Activated B cell treated with CpG ODN at 0.5 μM for 24 hours (primary cell): ENCODE measurements at places on chromosomes 5 and 9. TPM values are rescaled to one million over a fixed set of nuclear protein-coding genes. Genes with fewer than 3 reads are reported as not detected.

GRCh38 chr9:88789785-88790184 lies 201.5 kb upstream of the S1PR3 start:
- no peaks in the 10 kb centered on the region for H3K4me1 ChIP-seq
- DNase-seq, result no peak
- no peak overlapping the region for H3K4me3 ChIP-seq
- peaks cover 3% of the 10 kb centered on the region for H3K27me3 ChIP-seq

- no peaks in the 10 kb centered on the region for H3K36me3 ChIP-seq
- DNase-seq, result no peak
- H3K27me3 ChIP-seq, result peaks cover 2% of the 10 kb centered on the region
- H3K4me3 ChIP-seq, result no peak overlapping the region
- H3K27ac ChIP-seq, result no peak overlapping the region
These were observed 12.1 kb downstream of the KCNMB1 start for GRCh38 chr5:170377027-170377426.

- H3K27me3 ChIP-seq, result peaks cover 4% of the 10 kb centered on the region
- no peak overlapping the region for H3K4me3 ChIP-seq
- no peak overlapping the region for H3K27ac ChIP-seq
- H3K36me3 ChIP-seq, result no peaks in the 10 kb centered on the region
- H3K4me1 ChIP-seq, result no peaks in the 10 kb centered on the region
- DNase-seq, result no peak
These were observed 24.1 kb upstream of the FST start for GRCh38 chr5:53456366-53456765.

- H3K27ac ChIP-seq, result no peak overlapping the region
- H3K36me3 ChIP-seq, result no peaks in the 10 kb centered on the region
- no peak overlapping the region for H3K4me3 ChIP-seq
- no peaks in the 10 kb centered on the region for H3K27me3 ChIP-seq
- no peaks in the 10 kb centered on the region for H3K4me1 ChIP-seq
- DNase-seq, result no peak
These were observed 35.6 kb downstream of the RASEF start for GRCh38 chr9:83027153-83027891.

Gene SPATA31D4
- total RNA-seq, result not detected in 2 replicates

Gene TLX3
- not detected in 2 replicates for total RNA-seq

Gene KLHL3
- total RNA-seq, result 5.3 and 5.9 TPM in 2 replicates

GRCh38 chr9:107155244-107155817 lies 127.7 kb upstream of the RAD23B start:
- no peak overlapping the region for H3K27ac ChIP-seq
- no peaks in the 10 kb centered on the region for H3K4me1 ChIP-seq
- peaks cover 16% of the 10 kb centered on the region for H3K27me3 ChIP-seq
- H3K36me3 ChIP-seq, result no peaks in the 10 kb centered on the region

Gene GAS1
- total RNA-seq, result not detected in 2 replicates

DNA sequence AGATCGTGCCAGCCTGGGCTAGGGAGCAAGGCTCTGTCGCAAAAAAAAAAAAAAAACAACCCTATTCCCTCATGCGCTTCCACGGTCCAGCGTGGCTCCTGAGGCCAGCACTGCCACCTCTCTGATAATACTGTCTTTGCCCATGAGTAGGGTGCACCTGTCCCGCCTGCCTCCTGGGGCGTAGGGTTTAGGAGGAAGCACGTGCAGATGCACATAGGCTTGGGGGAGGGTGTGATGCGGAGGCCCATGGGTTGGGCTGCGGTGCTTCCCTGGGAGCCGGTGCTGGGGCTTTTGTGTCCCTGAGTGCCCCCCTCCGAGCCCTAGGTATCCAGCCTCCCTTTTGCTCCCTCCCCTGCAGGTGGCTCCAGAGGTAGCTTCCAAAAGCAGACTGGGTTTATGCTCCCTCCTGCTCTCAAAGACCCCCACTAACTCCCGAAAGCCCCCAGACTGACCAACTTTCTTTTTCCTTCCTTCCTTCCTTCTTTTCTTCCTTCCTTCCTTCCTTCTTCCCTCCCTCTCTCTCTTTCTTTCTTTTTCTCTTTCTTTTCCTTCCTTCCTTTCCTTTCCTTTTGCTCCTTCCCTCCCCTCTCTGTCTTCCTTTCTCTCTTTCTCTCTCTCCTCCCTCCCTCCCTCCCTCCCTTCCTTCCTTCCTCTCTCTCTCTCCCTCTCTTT lies 12.8 kb downstream of the FGFR4 start:
- peaks cover 10% of the 10 kb centered on the region for H3K27me3 ChIP-seq
- H3K27ac ChIP-seq, result no peak overlapping the region
- H3K4me3 ChIP-seq, result no peak overlapping the region
- H3K36me3 ChIP-seq, result no peaks in the 10 kb centered on the region

- H3K27ac ChIP-seq, result no peak overlapping the region
- H3K4me3 ChIP-seq, result no peak overlapping the region
- no peaks in the 10 kb centered on the region for H3K27me3 ChIP-seq
- no peaks in the 10 kb centered on the region for H3K36me3 ChIP-seq
- no peak for DNase-seq
These were observed 62.9 kb downstream of the SHB start for GRCh38 chr9:38006163-38006562.
